ENCODE measurements at places on chromosomes 2 and 18.

DNA sequence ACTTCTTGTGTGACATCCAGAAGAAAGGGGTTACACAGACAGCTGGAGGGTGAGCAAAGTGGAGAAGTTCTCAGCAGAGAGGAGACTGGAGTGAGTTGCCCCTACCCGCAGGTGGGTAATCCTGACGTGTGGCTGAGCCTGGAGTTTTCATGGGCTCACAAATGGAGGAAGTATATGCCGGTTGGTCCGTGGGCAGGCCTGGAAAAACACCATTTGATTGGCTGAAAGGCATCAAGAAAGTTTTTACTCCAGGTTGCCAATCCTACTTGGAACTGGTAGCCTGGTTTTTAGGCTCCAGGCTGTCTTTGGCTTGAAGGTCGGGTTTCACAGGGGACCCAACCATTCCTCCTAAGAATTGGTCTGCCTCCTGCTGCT, 1177.4 kb upstream of the LRRTM1 start:
- no peak for DNase-seq

DNA sequence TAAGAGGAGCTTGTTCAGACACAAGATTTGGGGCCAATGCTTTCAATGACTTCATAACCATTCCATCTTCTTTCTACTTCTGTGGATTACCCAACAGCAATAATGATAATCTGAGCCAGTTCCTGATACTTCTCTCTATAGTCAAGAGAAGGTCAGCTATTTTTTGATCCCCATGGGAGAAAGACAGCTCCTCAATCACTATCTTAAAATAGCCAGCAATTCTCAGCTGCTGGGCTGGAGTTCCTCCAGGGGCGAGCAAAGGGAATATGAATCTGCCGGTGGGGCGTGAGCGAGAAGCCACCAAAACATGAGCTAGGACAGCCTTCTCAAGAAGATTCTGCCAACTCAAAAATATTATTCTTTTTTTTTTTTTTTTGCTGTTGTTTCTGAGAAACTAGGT, at the start of gene TMEM182:
TSS of gene TMEM182 (plus strand) at position 269 of the 400 bp plus-strand sequence. CDS start 187 bp downstream, outside the sequence.
- DNase-seq, result no peak

DNA sequence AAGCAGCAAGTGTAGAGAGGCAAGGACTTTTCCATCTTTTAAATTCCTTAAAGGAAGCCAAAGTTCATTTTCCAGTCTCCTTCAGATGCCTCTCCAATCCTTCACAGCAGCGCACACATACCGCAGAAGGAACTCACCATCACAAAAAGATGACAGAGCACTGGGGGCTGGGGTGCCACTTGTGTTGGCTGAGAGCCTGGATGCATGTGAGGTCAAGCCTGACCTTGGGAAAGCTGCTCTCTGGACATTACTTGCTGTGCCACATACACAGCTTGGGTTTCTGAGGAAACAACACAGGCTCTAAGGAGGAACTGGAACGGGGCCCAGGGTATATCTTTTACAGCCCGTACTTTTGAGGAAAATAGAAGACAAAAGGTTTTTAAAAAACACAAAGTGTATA, 364.3 kb upstream of the MEX3C start:
- no peak for DNase-seq

DNA sequence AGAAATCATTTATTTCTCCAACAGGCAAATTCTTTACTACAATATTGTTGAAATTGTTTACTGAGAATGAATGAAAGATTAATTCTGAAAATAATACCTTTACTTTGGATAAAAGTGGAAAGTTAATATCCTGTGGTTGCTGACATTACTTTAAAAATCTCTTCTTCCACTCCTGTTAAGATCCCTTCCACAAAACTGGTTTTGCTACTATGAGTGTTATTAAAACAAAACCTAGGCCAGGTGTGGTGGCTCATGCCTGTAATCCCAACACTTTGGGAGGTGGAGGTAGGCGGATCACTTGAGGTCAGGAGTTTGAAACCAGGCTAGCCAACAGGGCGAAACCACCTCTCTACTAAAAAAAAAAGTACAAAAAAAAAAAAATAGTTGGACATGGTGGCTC, 123.9 kb upstream of the CCDC150 start:
- DNase-seq, result no peak

DNA sequence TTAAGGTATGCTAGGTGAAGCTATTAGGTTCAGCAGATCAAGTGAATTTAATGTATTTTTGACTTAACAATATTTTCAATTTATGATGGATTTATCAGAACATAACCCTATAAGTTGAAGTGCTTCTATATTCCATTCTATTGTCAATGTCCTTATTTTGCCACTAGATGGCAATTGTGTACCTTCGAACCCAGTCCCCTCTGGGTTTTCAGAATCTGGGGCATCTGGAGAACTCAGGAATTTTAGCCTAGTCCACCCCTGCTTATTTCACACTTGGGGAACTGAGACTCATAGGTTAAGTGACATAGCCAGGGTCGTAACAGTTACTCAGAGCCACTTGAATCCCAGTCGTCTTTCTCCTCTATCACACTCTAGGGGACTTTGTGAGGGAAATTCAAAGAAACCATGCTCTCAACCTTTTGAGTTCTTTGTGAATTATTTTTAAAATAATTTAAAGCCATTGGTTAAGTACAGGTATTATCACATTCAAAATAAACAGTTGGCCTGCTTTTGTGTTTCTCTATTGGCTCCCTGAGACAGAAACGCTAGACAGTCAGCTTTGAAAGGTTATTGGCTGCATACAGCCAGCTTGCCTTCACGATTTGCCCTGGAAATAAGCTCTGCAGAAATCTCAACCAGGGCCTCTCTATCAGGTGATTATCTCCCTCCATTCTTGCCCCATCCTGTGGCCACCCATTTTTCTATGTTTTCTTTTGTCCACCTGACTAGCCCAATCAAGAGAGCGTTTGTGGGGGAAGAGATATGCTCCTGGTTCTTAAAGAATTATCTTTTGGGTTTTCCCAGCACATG, 145.0 kb downstream of the TTC27 start:
- no peak for DNase-seq

DNA sequence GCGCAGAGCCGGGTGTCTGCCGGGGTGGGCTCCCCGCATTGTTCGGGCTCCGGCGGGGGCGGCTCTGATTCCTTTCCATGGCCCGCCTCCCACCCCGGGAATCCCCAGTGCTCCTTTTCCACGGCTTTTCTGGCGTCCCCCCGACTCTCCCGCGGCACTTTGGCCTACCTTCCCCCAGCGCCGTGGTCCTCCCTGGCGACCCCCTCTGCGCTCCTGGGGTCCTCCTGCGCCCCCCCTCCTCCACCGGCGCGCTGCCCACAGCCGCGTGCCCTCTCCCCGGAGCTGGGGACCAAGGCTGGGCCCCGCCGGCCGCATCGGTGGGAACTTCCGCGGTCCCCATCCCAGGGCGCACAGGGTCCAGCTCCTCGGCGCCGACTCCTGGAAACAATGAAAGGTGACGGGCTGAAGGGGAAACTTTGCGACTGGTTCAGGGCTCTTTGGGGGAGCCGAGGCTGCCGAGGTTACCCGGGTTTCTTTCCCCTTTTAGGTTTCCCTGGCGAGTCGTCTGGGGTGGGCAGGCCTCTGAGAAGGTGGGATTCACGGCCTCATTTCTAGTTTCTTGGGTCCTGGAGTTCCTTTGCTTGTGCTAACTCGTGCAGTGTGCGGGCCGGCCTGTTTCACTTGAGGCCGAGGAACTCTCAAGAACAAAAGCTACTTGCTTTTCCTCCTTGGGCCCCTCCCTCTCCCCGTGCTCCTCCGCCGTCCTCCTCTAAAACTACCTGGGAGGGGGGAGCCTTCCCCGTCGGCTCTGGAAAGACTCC, 2.2 kb downstream of the TGIF1 start:
- peak; percentile 49 for DNase-seq

GRCh38 chr2:170432823-170433222, 254.9 kb downstream of the MYO3B start:
- DNase-seq, result no peak

- DNase-seq, result no peak
Observed at GRCh38 chr18:30444544-30444943, 598.0 kb downstream of the DSC3 start.

DNA sequence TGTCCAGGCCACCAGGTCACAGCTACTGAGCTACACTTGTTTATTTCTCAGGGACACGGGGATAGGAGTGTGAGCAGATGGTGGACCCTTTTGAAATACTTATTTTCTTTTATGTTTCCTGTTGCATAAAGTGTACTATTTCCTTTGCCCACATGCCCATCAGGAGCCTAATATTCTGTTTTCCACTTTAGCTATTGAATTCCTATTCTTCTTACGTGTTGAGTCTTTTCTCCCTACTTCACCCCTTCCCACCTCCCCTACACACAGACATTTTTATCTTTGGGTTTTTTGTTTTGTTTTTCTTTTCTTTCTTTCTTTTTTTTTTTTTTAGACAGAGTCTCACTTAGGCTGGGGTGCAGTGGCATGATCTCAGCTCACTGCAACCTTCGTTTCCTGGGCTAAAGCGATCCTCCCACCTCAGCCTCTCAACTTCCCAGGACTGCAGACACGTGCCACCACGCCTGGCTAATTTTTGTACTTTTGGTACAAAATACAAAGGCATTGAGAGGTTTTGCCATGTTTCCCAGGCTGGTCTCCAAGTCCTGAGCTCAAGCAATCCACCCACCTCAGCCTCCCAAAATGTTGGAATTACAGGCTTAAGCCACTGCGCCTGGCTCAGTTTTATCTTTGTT, 5.2 kb upstream of the GPR55 start:
- peak; percentile 26 for DNase-seq
